ENCODE measurements at places on chromosomes 1 and 21. TPM values are rescaled to one million over a fixed set of nuclear protein-coding genes. Genes with fewer than 3 reads are reported as not detected.
A peak's percentile ranks its signal among the peaks of the same experiment; 100 is the strongest.

DNA sequence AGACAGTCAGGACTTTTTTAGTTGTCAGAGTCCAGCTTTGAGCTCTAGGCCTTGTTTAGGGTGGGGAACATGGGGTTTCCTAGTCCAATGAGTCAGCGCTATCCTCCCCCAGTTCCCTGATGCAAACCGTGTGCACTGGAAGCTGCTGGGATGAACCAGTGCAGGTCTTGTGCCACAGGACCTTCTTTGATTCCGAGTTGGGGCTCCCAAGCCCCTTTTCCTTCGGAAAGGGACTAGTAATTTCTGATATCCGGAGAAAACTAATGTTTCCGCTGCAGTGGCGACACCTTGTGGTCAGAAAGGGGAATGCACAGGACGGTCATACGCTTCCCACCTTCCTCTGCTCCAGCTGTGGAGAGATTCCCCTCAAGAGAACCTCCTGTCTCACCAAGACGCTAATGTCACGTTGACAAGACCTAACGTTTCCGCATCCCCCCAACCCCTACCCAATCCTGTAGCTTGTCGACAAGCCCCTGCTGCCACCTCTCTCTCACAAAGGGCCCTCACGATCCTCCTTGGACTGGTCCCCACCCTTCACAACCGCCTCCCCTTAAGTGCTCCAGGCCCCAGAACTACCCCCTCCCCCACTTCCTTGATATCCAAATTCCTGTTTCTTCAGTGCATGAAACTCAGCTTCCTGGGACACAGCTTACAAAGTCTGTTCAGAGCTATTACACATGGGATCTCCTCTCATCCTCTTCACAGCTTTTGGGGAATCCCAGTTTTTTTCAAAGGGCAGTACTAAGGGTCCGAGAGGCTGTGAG lies 30.9 kb downstream of the GPA33 start:
- peak; percentile 50 for DNase-seq

DNA sequence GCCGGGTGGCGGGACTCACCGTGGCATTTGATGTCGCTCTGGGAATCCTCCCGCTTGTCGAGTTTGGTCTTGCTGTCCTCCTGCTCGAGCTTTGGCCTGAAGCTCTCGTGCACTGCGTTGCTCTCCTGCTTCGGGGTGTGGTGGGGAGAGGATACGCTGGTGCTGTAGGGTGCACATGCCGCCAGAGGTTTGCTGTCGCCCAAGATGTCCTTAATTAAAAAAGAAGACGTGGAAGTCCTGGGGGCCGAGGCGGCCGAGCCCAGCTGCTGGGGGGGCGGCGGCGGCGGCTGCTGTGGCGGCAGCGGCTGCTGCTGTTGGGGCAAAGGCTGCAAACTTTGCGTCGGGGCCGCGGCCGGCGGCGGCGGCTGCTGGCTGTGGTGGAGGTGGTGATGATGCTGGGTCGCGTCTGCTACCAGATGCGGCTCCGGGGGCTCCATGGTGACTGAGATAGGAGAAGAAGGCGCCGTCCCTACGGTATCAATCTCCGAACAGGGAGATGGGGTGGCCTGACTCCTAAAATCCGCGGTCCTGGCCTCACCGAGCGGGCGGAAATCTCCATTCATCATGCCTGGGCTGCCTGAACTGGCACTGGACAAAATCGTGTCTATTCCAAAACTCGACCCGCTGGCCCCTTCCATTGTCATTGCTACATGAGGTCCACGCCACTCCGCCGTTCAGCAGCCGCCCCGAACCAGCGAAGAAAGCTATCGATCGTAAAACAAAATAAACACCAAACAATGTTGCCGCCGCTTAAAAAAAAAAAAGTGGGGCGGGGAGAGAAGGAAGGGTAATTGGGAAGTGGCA lies at the start of gene BARHL2:
BARHL2 (minus strand) TSS at position 751 of the 804 bp plus-strand sequence; CDS start at position 644, 107 bp downstream.
- no peak for DNase-seq

GRCh38 chr1:206579747-206580437 lies 32.4 kb downstream of the EIF2D start:
- peak; percentile 80 for DNase-seq

- no peak for DNase-seq
These were observed at the start of gene PLA2G4A for GRCh38 chr1:186828611-186829454. Gene PLA2G4A, plus strand, starts transcription at chr1:186828949. Its CDS starts 25,406 bp downstream, at chr1:186854355.

DNA sequence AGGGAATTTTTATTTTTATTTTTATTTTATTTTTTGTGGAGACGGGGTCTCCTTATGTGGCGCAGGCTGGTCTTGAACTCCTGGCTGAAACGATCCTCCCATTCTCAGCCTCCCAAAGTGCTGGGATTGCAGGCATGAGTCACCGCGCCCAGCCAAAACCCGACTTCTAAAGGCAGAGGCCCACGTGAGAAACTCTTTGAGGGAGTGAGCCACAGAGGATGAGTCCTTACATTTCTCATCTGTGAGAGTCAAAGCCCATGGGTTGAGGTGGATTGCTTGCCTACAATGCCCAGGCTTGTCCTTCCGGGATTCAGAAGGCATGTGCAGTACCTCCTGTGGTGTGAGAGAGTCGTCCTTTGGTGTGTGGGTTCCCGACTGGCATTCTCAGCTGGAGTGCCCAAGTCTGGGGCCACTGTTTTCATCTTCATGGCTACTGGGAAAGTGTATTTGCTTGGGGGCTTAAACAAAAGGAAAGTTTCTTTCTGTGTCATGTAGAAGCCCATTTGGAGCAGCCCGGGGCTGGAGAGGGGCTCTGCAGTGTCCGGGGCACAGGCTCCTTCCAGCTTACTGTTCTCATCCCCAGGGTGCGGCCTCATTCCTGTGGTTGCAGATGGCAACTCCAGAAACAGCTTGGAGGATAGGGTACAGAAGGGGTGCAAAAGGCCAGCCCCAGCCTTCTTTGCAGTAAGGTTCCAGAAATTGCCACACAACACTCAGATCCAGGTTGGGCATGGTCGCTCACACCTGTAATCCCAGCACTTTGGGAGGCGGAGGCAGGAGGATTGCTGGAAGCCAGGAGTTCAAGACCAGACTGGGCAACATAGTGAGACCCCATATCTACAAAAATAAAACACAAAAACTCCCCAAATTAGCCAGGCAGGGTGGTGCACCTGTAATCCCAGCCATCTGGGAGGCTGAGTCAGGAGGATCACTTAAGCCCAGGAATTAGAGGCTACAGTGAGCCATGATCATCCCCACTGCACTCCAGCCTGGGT lies 29.4 kb upstream of the CSF3R start:
- peak; percentile 60 for DNase-seq

DNA sequence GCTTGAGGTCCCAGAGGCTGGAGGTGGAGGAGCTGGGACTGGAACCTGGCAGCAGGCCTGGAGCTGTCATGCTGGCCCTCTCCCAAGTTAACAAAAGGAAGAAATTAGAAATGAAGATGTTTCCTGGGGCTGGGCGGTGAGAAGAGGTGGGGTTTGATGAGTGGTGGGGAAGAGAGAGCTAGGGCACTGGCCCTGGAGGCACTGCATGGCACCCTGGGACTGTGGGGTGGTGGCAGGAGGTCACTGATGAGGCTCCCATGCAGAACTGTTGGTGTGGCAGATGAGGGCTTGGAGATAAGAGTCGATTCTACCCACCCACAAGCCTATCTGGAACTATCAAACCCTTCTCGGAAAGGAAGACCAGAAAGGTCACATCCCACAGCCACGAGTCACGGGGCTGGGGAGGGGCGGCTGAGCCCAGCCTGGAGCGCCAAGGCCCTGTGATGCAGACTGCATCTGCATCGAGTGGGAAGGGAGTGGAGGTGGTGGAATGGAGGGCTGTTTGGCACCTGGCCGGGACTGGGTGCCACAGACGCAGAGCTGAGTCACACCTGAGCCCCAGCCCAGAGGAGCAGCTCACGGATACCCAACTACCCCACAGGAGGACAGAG lies 29.4 kb downstream of the MRPL37 start:
- peak; percentile 78 for DNase-seq

DNA sequence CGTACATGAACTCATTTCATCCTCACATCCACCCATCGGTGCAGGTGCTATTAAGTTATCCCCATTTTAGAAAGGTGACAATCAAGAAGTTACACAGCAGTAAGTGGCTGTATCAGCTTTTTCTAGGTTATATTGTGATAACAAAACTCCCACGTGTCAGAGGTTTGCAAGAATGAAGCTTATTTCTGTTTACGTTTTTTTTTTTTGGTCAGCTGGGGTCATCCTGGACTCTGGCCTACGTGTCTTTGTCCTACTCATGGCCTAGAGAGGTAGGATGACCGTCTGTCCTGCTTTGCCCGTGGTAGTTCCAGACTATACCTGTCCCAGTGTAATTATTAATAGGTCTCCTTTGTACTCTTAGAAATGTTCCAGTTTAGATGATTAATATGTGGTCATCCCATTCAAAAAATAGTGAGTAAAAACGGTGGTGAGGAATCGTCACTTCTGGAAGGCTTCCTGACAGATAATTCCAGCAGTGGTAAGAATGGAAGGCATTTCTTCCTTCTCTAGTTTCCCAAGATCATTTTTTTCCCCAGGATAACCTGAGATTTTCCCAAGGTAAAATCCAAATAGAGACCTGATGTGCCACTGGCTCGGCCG lies 64.2 kb upstream of the KIF26B start:
- no peak for DNase-seq

DNA sequence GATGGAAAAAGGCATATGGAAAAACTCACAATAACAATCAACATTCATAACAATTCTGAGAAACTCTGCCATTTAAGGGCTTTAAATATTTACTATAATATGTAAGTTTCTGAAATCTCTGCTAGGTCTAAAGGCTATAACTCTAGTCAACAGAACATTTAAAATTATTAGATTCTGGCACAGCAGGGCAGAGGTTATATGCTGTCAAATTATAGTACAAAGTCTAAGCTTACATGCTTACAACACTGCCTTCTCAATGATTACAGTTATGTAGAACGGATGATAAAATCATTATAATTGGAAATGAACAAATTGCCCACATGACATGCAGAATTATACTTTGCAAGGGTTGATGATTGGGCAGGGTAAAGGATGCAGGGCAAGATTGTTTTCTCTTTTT lies 97.7 kb downstream of the PIGK start:
- no peak for DNase-seq

GRCh38 chr1:42052072-42052699 lies 101.0 kb upstream of the GUCA2B start:
- DNase-seq = no peak

- DNase-seq = no peak
These were observed 23.8 kb upstream of the EDN2 start for GRCh38 chr1:41508290-41508689.

- no peak for DNase-seq
These were observed 52.7 kb upstream of the CXADR start for GRCh38 chr21:17460094-17460493.

SELE gene
- total RNA-seq = not detected

CD52 gene
- not detected for total RNA-seq

MPL gene
- total RNA-seq = not detected

ITGB2 gene
- 3.7 TPM for total RNA-seq

RUNX3 gene
- total RNA-seq = not detected
